ENCODE measurements at places on chromosomes 7 and 10.

DNA sequence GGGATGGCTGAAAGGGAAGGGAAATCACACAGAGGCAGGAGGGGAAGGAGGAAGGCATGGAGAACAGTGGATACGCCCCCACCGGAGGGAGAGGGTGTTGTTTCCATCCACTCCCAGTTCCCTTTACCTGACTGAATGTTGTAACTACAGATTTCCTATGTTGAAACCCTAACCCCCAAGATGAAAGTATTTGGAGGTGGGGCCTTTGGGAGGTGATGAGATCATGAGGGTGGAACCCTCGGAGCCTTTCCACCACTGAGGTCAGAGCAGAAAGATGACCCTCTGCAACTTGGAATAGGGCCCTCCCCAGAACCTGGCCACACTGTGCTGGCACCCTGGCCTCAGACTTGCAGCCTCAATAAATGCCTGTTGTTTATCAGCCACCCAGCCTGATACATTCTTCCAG lies 48.6 kb upstream of the CNPY1 start:
- DNase-seq = no peak

DNA sequence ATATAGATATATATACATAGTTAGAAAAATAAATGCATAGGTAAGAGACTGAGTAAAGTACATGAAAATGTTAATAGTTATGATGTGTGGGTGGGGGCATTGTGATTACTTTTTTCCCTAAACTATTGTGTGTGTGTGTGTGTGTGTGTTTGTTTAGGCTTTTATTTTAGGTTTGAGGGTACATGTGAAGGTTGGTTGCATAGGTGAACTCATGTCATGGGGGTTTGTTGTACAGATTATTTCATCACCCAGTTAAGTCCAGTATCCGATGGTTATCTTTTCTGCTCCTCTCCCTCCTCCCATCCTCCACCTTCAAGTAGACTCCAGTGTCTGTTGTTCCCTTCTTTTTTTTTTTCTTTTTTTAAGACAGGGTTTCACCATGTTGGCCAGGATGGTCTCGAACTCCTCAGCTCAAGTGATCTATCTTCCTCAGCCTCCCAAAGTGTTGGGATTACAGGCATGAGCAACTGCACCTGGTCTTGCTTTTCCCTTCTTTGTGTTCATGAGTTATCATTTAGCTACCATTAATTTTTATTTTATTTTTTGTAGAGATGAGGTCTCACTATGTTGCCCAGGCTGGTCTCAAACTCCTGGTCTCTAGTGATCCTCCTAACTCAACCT lies 1.9 kb upstream of the RUFY2 start:
- no peak for DNase-seq

GRCh38 chr7:23234569-23235296 lies 11.8 kb upstream of the GPNMB start:
- no peak for DNase-seq

- DNase-seq = no peak
These were observed 120.4 kb upstream of the TARP start for GRCh38 chr7:38393874-38394273.

DNA sequence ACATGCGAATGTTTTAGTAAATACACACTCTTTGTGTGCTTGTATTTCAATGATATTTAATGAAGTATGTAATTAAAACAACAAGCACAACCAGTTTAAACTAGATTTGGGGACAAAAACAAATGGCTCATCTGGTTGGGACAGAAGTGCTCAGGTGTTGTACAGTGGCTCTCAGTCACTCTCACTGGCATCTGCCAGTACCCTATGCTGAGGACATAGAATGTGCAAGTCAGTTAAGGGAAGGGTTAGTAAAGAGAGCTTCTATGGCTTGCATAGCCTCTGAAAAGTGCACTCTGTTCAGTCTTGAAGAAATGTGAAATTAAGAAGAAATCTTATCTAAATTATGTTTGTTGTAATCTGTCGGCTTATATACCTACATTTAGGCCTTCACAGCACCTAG lies 183.0 kb downstream of the LRRC4 start:
- DNase-seq = no peak
